CMK (cell line): ENCODE measurements at places on chromosomes 2 and 18.
A peak's percentile ranks its signal among the peaks of the same experiment; 100 is the strongest.

- no peak for DNase-seq
Observed at GRCh38 chr2:56192664-56193305, 9.0 kb downstream of the CCDC85A start.

- no peak for DNase-seq
Observed at GRCh38 chr2:207163053-207163755, 2.5 kb downstream of the KLF7 start.

- no peak for DNase-seq
Observed at GRCh38 chr2:26767129-26767528, 3.0 kb downstream of the SLC35F6 start.

DNA sequence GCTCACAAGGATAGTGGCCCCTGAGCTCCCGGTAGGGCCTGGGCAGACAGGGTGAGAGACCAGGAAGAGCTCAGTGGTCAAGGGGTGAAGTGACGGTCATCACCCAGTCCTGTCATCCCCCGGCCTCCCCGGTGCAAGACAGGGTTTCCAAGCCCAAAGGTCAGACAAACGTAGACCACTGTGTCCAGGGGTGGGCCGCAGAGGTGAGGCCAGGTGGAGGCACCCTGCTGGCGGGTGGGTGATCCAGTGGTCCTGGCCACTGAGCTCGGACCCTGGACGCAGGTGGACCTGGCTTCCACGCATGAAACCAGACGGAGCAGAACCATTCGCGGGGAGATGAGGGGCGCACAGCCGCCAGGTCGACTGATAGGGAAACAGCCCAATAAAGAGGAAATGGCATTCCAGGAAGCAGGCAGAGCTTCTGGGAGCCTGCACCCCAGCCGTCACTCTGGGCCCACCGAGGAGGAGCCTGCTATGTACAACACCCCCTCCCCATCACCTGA is 14.4 kb upstream of the SNED1 start:
- no peak for DNase-seq

GRCh38 chr18:35028536-35028935 is 12.7 kb upstream of the MAPRE2 start:
- no peak for DNase-seq

DNA sequence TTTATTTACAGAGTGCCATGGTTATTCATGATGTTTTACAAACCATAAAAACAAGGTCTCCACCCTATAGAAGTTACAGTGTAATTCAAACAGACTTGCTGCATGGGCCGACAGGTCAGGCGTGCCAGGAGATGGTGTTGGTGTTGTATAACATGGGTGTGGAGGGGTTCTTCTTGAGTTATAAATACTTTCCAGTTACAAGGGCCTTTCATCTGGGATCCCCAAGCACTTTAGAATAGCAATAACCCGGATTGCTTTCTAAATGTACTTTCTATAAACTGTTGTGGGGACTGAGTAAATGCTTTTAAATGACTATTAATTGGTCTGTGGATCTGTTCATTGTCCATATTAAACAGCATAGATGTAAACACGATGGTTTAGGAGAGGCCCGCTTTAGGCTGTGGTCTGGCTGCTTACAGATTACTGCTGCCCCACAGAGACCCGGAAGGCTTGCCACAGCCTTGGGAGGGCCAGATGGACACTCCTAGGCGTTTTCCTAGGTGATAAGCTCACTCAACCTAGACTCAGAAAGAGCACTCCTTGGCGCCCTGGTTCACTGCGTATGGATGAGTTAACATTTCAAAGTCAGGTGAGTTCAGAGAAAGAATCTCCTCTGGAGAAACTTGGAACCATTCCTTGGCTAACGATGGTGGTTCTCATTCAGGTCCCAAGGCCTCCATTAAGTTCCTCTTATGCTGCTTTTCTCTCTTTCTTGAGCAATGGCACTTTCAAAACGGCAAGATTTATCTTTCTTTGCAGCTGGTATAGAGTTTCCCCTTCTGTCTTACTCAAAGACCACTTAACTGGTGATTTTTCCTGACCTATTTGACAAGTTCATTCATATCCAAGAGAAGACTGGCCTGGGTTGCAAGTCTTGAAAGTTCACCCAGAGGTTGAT is 3.6 kb upstream of the KIAA2012 start:
- DNase-seq = peak; percentile 45

DNA sequence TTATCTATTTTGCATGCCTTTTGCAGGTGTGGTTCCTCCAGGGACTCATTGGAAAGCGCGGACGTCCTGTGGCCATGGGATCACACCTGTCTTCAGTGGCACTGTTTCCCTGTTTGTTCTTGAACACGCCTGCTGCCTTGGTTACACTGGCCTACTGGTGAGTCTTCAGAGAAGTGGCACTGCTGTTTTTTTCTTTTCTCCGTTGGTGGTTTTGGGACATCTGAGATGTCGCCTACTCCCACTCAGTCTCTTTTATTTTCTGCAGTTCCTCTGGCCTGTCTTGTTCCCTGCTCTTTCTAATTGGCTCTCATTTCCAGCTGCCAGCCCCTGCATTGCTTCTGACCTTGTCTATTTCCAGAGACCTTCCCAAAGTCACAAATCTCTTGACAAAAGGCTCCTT is 35.7 kb upstream of the POU3F3 start:
- DNase-seq = no peak

DNA sequence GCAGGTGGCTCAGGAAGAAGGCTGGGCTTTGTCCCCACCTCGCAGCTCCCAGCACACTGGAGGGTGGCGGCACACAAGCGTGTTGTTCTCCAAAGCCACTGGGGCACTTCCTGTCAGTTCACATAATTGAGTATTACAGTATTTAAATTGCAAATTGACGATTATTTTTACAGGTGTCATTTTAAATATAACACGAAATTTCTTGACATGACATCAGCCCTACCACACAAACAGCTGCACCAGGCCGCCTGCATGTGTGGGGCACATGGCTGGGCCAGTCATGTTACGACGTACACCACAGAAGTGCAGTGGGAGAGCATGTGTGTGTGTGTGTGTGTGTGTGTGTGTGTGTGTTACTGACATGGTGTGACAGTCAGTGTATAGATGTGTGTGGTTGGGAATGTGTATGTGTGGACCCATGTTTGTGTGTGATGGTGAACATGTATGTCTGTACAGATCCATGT is 155.6 kb downstream of the TTC32 start:
- DNase-seq = no peak

DNA sequence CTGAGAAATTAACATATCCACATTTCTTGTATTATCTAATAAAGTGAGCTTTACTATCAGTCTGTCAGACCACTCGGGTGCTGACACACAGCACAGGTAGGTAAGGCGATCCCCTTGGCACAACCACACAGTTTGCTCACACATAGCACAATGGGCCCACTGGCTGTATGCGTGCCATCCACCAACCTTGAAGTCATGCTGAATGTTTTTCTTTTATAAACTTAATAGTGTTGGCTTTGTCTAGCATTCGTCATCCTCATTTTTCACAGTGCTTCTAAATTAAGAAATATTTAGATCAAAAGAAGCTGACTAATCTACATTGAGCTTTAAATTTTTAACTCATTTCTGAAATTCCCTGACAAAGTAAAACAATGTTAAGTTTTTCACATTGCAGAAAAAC is 50.0 kb upstream of the PAPOLG start:
- DNase-seq = no peak
